ENCODE measurements at places on chromosomes 2 and 18.

DNA sequence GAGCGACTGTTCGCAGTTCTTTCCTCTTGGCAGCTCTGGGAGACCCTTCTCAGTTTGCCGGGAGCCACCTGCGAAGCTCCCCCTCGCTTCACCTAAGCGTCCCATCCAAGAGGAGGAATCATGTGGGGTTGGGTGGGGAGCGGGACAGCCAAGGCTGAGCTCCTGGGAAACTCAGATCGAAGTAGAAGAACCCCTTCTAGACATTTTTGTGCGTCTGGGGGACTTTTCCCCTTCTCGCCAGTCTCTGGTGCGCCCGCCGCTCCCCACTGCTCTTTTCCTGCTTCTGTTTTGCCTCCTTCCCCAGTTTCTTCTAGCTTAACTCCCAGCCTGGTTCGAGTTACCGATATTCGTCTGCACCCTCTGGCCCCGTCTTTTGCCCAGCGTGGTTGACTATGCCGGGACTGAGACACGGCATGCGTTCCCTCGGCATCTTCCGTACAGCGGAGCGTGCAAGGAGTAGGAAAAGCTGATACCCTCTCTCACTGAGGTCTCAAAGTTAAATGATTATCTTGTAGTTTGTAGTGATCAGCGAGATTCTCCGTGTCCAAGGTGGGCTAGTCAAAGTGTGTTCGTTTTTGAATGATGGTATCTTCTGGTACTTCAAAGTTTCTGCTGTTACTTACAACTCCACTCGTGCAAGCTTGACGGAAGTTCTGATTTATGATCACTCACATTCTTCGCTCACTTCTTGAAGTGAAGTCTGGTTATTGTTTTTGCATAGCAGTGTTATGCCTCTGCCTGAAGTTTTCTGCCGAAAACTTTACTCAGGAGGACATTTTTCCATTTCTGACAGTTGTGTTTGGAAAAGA, 664 bp downstream of the CAMKMT start:
- DNase-seq = peak; percentile 15

DNA sequence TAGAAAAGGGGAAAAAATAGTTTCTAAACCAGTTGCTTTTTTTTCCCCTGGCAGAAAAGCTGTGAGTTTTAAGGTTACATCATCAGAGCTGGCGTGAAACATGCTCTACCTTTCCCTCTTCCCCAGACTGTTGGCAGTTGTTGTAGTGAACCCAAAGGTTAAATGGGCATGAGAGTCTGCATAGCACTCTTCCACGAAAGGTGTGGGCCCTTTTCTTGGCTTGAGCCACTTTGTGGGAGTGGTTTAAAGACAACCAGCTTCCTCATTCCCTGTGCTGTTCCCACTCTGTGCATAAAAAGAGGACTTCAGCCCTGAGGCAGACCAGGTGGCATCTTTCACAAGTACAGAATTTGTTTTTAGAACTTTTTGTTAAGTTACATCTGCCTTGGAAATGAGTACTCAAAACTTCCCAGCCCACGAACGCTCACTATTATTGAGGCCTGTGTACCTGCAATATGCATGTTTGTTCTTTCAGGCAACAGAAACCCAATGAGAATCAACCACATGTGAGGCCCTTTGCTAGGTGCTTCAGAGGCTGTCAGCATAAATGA, 243.8 kb downstream of the BABAM2 start:
- DNase-seq = no peak

- no peak for DNase-seq
These were observed 64.5 kb downstream of the TMEM131 start for GRCh38 chr2:97931118-97931857.

GRCh38 chr2:200795028-200795440, 16.7 kb upstream of the BZW1 start:
- peak; percentile 36 for DNase-seq

DNA sequence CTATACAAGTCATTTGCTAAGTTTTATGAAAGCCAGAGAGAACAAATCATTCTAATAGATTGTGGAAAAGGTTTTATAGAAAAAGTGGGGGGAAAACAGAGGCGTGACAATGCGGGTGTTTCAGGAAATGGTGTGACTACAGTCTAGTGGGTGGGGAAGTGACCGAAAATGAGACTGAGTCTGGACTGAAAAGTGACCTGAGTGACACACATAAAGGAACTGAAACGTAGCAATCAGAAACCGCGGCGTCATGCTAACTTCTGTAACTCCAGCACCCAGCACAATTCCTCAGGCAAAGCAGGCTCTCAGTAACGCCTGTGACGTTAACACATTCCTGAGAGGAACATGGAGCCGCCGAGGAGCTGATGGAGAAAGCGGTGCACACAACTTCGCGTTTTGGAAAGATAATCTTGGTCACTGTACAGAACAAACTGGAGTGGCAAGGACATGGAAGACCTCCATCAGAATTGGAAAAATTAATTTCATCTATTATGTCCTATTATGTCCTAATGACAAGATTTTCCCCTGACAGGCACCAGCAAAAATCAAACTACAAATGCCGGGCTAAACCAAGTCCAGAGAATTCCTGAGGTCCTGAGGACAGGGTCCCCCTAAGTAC, 1.4 kb upstream of the CD226 start:
- no peak for DNase-seq

DNA sequence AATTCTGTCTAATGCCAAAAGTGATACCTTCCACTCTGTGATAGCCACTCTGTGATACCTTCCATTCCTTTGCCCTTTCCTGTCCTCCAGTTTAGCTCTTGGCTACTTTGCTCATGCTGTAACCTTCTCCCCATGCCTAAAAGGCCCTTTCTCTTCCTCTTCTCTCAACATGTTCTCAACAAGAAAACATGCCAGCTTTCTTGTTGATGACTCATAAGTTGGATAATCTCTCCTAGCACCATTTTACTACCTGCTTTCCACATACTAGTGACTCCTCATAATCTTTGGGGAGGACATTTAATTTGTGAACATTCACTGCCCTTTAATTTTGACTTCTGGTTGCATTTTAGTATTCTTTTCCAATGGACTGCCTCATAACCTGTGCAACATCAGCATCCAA, 55.9 kb upstream of the NT5C1B start:
- no peak for DNase-seq

DNA sequence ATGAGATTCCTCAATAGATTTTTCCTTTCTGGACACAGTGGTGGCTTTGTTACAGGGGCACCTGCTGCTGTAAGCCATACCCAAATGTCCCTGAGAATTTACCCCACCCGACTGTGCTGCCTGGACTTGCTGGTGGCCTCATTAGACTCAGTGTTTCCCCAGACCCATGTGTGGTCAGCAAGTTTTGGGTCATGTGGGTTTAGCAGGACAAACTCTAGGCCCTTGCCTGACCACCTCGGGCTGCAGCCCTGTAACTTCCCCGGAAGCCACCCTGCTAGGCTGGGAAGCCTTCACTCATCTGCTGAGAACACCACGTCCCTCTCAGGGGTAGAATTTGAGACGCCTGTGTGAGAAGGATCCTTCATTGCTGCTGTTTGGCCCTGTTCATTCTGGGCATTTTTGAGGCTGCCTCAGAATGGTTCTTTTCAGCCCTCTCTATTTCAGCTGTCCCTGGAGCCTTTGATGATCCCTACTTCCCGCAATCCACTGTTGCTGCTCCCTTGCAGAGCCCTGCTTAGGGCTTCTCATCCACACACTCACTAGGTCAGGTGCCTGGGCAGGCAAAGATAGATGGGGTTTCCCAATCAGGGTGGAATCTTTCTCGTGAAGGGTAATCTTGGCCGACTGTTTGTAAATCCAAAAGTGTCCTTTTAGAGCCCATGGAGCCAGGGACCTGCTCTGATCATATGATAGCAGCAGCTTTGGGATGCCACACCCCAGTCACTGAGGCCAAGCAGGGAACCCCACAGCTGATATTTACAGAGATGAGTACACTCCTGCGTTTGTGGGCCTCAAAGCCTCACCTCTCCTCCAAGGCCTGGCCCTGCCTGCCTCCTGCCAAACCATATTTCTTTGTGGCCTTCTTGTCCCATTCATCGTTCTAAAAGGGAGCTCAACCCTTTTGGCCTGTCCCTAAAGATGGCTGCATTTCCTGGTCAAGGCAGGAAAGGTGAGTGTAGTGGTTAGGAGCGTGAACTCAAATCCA, 6.7 kb downstream of the EHD3 start:
- no peak for DNase-seq

DNA sequence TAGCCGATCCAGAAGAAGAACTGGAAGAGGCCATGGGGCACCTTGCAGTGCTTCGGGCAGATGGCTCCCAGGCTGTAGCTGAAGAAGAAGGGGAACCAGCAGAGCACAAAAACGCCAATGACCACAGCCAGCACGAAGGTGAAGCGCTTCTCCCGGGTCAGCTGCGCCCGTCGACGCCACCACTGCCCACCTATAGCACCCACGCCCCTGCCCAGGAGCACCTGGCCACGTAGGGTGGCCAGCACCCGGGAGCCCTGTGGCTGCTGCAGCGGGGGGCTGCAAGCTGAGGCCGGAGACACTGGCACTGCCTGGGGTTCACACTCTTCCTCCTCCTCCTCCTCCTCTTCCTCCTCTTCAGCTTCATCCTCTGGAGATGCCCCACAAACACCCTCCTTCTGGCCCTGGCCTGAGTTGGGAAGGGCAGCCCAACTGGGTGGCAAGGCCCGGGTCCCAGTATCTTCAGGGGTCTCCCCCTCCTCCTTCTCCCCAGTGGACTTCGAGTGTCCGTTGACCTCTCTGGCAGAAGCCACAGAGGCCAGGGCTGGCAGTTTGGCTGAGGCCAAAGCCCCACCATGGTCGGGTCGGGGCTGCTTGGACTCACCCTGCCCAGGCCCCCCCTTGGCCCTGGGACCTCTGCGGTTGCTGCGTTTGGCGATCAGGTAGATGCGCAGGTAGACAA, 1.3 kb downstream of the ADRA2B start:
- DNase-seq = no peak

DNA sequence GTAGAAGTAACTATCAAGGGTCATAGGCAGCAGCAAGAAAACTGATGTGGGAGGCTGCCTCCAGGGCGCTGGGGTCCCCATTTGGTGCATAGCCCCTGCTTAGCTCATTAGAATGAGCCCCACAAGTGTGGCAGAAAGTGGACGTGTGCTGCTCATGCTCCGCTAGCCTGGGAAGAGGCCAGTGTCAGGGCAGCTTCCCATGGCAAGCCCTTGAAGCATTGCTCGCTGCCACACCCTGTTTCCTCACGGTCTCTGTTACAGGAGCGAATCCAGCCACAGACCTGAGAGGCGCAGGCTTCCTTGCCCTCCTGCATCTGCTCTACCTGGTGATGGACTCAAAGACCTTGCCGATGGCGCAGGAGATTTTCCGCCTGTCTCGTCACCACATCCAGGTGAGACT, 22.5 kb downstream of the ELMOD3 start:
- DNase-seq = no peak

GRCh38 chr2:215500466-215500865, 64.6 kb upstream of the FN1 start:
- DNase-seq = no peak

- no peak for DNase-seq
These were observed 47.6 kb downstream of the RNF152 start for GRCh38 chr18:61845197-61845596.

GRCh38 chr2:177332026-177332991, 60.3 kb upstream of the AGPS start:
- DNase-seq = peak; percentile 29
